ENCODE measurements at places on chromosomes 1 and 21.
A peak's percentile ranks its signal among the peaks of the same experiment; 100 is the strongest.

DNA sequence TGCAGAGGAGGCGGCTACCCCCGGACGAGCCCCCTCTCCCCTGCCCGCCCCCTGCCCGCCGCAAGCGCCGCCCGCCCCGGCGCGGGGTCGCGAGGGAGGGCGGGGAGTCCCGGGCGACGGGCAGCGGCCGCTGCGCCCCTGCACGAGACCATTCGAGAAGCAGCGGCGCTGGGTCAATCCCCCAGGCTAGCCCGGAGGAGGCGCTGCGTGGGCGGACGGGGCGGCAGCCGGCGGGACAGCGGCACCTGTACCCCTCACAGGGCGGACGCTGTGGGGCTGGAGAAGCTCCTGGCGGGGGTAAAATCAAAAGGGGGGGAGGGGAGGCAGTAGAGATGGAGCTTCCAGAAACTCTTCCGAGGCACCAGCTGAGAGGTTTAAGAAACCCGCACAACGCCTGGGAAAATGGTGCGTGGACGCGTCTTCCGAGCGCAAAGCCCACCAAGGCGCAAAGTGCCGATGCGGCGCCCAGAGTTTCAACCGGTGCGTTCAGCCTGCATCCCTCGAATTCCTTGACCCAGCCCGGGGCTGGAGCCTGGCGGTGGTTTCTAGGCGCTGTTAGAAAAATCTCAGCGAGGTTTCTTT is at the start of gene PLPPR5:
Gene PLPPR5 (minus strand): TSS at position 1 of the 582 bp plus-strand sequence. CDS start 190 bp downstream, outside the sequence.
- DNase-seq: no peak

DNA sequence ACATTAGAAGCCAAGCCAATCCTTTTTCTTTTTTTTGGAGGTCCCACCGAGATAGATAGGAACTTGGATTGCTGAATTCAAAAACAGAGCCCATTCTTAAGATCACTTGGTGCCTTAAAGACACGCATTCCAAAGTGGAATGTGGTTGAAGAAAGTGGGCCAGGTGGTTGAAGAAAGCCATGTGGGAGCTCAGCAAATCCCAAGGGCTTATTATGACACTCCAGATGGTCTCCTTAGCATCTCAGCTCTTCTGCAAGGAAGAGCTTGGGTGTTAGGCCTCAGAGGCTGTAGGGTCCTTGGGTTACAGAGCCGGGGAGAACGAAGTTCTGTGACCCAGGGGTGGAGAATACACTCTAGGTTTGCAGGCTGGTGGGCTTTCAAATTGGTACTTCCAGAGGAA is 13.5 kb downstream of the TOR3A start:
- DNase-seq: no peak

- peak; percentile 79 for DNase-seq
Measured at GRCh38 chr1:31866450-31867032, 50.7 kb upstream of the SPOCD1 start.

- peak; percentile 66 for DNase-seq
Measured at GRCh38 chr1:116763787-116764465, 9.7 kb downstream of the CD2 start.

DNA sequence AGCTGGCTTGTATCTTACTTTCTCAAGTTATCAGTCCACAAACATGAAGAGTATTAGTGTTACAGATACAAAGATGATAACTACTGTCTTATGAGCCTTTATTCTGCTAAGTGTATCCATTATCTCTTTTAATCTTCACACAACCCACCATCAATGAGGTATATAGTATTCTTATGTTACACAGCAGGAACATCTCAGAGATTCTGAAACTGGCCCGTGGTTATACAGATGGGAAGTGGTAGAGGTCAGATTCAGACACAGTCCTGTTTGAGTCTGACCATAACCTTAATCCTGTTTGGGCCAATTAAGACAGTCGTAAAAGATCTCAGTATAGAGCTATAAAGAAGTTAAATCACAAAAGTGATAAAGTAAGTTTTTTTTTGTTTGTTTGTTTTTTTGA is 5.1 kb upstream of the TMEM269 start:
- peak; percentile 44 for DNase-seq

- DNase-seq: no peak
Measured at GRCh38 chr1:225572422-225572821, 80.5 kb downstream of the ENAH start.

DNA sequence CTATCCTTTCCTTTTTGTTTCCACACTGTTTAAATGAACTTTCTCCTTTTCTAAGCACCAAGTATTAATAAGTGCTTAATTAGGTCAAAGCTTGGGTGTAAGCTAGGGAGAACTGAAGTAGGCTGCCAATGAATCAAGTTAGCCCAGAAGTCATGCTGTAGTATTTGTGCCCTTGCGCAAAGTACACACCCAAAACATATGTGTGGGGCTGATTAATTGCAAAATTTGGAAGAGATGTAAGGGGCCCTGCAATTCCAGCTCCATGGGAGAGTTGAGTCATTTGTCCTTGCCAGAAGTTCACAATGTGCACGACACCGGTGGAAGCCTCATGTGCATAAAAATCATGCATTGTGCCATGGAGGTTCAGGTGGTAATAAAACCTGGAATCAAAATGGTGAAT is 18.6 kb upstream of the NTNG1 start:
- DNase-seq: no peak

DNA sequence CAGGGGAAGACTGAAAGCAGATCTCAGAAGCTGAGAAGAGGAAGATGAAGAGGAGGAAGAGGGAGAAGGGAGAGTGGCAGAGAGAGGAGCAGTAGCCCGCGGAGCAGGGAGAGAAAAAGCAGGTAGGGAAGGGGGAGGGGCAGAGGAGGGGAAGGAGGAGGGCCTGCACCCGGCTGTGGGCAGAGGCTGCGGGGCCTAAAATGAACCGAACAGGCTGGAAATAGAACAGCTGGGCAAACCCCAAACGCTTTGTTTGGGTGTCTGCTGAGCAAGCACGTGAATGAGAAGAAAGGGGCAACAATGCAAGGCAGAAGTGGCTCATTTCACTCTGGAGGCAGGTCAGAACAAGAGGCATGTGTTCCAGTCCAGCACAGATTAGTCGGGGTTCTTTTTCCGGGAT is 33.5 kb downstream of the KCNC4 start:
- DNase-seq: peak; percentile 69

GRCh38 chr1:68551459-68551858 is 54.6 kb upstream of the DEPDC1 start:
- DNase-seq: no peak

- DNase-seq: no peak
Measured at GRCh38 chr1:183962903-183963302, 74.6 kb downstream of the COLGALT2 start.

- DNase-seq: peak; percentile 44
Measured at GRCh38 chr1:226737819-226738420, 1.2 kb downstream of the ITPKB start.

GRCh38 chr21:43851593-43851992 is 13.4 kb upstream of the AGPAT3 start:
- no peak for DNase-seq

DNA sequence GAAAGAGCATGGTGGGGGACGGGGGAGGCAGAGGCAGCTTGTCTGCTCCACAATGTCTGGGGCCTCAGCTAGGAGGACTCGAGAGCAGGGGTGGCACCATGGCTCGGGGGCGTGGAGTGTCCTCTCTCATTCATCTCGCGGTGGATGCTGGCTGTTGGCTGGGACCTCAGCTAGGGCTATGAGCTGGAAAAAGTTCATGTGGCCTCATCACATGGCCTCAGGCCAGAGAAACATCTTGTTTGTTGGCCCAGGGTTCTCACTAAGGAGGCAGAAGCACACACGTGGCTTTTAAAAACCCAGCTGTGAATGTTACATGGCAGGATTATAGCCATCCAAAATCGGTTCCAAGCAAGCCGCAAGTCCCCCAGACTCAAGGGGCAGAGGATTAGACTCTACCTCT is 6.2 kb upstream of the CENPS start:
- DNase-seq: no peak

GRCh38 chr1:197904126-197904787 is 1.8 kb downstream of the C1orf53 start:
- DNase-seq: no peak

DNA sequence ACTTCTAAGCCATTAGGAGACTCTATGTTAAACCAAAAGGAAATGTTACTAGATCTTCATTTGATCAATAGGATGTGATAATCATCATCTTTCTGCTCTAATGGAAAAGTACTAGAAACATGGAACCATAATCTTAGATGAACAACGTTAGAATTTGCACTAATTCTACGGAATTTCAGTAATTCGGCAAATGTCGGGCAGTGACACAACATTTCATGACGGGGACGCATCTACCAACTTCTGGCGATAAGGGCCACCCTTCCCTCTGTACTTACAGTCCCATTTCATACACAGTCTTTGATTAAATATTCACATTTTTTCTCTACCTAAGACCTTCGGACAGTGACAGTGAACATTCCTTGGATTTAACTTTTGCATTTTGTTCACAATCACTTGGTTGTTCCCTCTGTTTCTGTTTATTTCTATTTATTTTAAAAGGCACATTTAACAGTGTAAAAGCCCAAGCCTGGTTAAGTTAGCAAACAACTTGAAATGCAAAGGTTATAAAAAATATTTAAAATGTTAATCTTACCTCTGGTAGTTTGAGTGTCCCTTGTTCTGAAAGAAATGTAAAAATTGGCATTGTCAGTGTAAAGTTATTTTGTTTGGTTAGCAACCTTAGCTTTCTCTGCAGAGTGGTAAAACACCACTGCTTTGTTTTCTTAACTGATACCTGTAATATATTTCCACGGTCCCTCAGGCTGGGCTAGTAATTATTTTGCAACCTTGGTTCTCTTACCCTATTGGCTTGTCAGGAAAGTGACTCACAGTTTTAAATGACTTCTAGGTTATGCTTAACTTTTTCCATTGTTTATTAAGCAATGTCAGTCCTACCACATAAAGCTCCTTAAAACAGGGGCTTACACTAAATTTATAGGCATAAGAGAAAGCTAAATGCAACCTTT is 276.9 kb downstream of the VAV3 start:
- DNase-seq: no peak

Measured in GM12865 (cell line).